Ovary (tissue), 10 donors: ENCODE measurements at places on chromosomes 12 and 14.

DNA sequence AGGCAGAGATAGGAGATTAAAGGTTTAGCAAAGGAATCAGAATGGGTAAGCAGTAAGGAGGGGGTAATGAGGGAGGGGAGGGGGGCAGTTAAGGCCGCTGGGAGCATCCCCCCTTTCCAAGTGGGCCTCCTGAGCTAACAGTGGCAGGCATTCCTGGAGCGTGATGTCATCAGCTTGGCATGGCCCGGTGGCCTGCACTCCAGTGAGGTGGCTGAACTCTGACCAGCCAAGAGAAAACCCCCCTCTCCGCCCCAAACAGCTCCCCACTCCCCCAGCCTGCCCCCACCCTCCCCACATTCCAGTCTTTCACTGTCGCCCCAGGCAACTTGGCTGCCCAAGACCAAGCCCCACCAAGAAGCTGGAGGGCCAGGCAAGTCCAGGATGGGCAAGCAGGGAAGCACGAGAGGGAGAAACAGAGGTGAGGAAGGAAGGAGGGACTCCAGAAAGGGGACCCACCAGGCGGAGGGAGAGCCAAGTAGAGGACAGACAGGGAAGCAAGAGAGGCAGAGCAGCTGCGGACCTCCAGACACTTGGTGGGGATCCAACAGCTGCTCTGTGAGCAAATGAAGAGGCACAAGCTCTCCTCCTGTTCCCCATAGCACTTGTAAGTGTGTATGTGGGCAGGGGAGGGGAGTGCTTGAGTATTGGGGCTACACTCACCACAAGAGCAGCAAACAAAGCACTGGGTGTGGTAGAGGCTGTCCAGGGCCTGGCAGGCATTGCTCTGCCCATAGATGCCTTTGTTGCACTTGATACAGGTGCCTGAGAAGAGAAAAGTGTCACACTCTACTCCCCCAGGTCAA is 4.5 kb downstream of the AJUBA start:
- peak; percentile 51 for DNase-seq

DNA sequence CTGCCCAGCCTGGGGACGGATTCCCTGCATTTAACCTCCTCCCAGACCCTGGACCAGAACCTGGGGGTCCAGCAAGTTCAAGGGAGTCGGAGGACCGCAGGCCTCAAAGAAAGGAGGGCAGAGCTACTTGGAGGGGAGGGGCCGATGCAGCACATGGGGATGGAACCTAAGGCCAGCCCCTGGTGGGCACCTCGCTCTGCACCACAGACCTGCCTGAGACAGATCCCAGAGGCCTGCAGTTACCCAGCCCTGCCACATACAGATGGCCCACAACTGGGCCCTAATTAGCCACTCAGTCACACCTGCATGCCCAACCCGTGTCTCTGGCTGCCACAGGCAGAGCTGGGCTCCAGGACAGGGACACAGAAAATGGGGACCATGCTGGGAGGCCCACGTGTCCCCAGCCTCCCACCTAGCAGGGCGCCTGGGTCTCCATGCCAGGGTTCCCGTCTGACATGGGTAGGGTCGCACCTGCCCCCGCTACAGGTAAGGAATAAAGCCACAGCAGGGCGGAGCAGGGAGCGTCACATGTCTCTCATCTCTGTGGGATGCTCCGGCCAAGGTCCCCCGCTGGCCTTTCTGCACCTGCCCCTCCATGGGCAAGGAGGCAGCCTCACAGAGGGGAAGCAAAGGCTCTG is 16.7 kb downstream of the AKT1 start:
- DNase-seq = no peak

DNA sequence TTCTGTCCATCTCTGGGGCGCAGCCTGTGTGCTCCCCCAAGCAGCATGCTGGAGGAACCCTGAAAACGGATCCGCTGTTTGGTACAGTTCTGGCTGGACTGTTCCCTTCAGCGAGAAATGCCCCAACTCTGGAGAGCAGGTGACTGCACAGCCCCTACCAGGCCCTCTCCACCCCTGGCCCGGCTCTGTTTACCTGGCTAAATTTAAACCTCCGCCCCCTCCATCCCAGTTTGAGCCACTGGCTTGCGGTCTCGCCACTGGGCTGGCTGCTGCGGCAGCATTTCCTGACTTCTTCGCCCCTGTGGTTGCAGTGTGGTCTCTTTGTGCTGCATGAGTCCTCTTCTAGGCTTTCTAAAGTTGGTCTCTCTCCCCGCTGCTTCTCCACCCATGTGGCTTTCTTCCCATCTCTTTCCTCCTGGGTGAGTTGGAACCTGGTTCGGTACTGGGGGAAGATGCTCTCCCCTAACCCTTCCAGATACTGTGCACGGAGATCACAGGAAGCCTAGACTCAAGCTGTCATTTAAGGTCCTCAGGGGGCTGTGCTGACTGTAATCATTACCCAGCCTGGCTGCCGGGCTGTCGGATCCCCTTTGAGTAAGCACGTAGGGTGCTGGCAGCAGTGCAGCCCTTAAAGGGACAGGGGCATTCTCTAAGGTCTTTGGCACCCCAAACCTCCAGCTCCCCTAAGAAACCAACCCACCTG is 60.6 kb downstream of the FBXL14 start:
- DNase-seq = no peak

DNA sequence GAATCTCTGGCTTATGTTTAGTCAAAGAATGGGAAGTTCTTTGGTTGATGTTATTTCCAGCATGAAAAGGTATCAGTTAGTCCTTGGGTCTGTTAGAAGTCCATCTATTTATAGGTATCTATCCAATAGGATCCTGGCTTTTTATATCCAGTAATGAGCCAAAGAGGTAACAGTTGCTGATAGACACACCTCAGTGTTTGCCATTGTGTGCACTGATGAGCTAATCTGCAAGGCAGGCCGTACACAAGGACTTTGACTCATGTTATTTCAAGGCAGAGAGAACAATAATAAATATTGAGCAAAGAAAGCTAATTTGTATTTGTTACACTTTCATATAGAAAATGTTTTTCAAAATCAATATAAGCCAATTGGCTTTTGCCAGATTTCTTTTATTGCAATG is 56.4 kb downstream of the GLT1D1 start:
- DNase-seq = no peak

- DNase-seq = peak; percentile 22
Measured at GRCh38 chr14:98914942-98915341, 357.1 kb downstream of the BCL11B start.

- DNase-seq = no peak
Measured at GRCh38 chr12:52496054-52496453, 3.0 kb upstream of the KRT6A start.

- DNase-seq = no peak
Measured at GRCh38 chr14:58705066-58705465, 67.3 kb downstream of the DACT1 start.

DNA sequence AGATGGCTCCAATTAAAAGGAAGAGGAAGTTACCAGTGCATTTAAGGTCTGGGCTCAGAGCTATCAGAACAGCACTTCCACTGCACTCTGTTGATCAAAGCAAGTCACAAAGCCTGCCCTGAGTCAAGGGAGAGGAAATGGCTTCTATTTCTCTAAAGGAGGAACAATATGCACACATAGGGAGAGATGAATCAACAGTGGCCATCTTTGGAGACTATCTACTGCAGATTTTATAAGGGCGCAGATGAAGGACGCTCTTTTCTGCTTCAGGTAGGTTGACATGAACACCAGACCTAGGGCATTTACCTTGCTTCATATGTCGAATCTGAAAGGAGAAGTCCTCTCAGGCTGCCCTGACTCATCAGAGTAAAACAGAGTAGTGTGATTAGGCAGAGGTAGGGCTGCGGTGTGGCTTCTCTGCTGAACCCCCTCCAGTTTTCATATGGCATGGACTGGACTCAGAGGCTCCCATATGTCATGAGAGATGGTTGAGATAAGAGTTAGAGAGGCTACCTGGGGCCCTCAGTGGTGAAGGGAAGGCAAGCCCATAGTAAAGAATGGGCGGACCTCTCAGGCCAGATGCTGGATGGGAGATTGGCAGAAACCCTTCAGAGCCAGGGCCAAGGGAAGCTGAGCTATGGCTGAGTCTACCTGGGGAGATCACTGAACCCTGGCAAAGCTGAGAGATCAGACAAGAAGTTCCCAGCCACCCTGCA is 84.4 kb downstream of the ARF6 start:
- DNase-seq = no peak

DNA sequence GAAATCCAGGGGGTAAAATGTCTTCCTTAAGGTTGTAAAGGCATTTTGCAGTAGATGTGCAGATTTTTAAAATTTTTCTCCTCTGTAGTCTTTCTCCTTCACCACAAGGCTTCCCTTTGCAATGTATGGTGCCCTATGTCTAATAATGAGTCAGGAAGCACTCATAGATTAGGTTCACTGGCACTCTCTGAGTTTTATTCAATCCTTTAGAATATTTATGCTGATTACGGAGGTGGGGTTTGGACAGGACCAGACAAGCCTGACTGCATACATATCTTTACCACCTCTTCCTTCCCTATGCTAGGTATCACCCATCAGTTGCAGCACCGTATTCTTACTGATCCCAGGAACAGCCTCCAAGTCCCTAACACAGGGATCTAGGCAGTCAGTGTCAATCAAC is 99.5 kb downstream of the NEDD1 start:
- DNase-seq = no peak

DNA sequence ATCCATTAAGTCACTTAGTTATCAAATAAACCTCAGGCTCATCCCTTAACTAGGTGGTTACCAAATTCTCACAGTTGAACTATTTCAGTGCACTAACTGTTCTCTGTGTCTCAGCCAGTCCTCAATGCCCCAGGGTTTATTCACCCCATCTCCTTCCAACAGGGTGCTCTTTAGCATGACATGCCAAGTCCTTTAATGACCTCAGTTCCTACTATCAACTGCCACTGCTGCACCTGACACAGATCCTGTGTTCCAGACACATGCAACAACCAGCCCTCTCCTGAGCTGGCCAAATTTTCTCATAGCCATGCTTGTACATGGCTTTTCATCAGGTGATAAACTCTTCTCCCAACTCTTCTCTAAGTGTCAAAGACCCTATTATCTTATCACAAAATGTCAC is 80.0 kb downstream of the ATXN2 start:
- no peak for DNase-seq

GRCh38 chr12:97560786-97561618 is 98.4 kb downstream of the RMST start:
- no peak for DNase-seq

DNA sequence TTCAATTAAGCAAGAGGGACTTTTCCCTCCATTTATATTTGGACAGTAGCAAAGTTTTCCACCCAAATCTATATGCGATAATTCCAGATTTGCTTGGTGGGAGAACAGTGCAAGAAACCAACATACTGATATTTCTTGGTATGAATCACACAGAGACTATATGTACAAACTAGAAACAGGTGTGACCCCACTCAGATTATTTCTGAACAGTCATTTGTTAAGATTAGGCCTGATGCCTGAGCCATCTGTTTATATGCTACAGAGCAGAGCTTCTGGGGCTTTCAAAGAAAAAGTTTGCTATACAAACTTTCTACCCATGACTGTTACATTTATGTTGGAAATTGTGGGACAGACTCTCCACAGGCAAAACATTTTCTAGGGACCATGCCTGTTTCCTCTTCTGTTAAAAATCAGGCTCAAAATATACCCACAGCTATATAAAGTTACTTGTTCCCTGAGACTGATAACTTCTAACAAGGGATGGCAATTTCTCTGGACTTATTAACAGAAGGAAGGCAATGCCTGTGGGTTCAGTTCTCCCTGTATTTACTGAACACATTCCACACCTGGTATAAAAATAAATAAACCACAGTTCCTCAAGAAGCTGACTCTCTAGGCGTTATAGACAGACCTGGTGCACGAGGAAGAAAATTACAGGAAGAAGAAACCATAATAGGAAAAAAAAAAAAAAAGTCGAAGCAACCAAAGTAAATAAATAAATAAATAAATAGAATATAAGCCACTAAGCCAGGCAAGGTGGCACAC is 8.0 kb downstream of the PTPN21 start:
- DNase-seq = no peak

DNA sequence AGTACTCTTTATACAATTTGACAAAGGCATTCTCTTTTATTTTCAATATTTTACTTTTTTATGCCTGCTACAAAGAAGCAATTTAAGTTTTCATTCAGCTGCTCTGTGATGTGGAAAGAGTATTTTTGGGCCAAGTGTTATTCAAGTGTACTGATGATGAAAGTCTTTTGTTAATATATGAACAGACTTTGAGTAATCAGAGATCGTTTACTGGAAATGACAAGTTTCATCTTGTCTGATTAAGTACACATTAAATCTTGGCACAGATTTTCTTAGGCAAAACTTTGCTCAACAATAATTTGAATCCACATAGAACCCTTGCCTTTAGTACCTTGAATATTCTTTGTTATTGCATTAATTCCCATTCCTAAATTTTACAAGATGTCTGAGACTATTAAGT is 13.3 kb upstream of the PZP start:
- no peak for DNase-seq

- DNase-seq = no peak
Measured at GRCh38 chr12:5073853-5074252, 30.2 kb downstream of the KCNA5 start.

GRCh38 chr12:28568704-28569103 is 378.4 kb downstream of the CCDC91 start:
- no peak for DNase-seq

DNA sequence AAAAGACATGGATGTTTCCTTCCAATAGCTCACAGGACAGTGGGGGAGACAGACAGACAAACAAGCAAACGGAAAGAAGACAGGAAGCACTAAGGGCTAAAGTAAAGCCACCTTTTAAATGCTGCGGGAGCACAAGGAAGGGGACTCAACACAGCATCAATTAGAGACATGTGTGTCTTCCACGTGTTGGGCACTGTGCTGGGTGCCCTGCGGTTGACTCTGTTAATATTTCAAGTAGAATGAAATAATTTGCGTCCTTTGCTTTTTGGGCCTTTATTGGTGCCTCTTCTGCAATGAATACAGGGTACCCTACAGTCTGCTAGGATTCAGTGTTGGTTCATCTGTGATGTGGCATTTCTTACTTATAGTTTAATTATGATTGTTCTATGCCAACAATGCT is 90.9 kb upstream of the CPM start:
- DNase-seq = no peak

- no peak for DNase-seq
Measured at GRCh38 chr14:102140750-102141145, 1.1 kb downstream of the WDR20 start.

DNA sequence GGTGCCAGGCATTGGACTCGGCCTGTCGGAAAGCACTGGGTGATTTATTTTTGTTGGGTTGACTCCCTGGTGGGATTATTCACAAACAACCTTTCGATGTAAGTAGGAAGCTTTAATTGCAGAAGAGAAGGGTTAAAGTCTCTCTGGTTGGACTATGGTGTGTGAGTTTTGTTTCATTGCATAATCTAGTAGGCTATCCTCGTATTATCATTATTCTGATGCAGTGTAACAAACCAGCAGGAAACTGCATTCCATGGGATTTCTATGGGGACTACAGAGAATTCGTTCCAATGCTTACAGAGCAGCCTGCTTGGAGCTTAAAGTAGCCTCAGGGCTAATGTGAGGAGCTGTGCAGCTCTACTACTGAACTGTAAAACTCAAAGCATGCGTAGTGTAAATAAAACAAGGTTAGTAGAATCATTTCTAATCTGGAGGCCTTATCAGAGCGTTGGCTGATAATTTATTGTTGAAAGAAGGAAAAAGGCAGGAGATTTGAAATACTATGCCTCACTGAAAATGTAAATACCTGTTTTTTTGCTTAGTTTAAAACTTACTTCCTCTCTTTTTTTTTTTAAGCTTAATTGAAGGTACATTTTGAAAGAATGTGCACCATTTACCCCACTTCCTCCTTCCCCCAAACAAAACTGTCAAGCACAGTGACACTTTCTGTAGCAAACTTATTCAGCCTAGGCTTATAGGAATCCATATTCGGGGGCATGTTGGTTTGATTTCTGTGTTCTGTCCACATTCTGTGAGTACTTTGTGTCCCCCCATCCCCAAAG is 226.7 kb downstream of the NPAS3 start:
- no peak for DNase-seq
